ENCODE measurements at places on chromosomes 2 and 18.

DNA sequence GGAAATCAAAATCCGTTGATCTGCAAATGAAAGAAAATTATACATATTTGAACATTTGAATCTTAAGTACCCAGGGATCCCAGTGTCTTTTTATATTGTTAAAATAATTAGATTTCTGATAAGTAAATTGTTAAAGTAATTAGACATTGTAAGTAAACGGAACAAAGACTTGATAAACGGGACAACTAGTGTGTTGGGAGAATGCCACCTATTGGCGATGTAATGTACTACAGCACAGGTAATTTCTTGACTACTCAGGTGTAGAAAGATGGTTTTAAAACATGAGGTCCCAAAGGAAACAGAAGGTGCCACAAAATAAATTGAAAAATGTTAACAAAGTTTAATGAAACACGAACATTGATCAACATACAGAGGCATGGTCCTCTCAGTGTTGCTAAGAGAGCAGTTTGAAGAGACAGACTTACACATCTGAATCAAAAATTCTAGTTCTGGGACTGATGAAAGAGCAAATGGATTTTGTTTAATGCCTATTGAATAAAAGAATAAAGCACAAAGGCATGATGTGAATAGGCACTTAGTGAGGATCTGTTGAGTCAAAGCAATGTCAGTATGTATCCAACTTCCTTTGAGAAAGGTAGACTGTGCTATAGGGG is 103.4 kb upstream of the RASGRP3 start:
- peak; percentile 45 for DNase-seq

DNA sequence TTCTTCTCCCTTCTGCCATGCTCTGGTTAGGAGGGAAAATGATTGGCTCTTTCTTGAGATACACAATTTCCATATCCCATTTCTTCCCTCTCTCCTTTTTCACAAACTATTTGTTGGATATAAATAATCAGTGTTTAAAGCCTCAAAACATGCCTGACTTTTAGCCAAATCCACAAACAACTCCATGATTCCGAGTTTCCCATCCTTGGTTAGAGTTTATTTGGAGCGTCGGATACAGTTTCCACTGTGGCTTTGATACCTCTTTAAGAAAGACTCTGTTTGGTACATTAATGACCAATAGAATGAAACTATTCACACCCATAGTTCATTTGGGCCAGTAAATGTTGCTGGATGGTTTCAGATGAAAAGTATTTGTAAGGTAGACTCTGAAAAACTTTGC is 5.9 kb upstream of the FHL2 start:
- DNase-seq: no peak

DNA sequence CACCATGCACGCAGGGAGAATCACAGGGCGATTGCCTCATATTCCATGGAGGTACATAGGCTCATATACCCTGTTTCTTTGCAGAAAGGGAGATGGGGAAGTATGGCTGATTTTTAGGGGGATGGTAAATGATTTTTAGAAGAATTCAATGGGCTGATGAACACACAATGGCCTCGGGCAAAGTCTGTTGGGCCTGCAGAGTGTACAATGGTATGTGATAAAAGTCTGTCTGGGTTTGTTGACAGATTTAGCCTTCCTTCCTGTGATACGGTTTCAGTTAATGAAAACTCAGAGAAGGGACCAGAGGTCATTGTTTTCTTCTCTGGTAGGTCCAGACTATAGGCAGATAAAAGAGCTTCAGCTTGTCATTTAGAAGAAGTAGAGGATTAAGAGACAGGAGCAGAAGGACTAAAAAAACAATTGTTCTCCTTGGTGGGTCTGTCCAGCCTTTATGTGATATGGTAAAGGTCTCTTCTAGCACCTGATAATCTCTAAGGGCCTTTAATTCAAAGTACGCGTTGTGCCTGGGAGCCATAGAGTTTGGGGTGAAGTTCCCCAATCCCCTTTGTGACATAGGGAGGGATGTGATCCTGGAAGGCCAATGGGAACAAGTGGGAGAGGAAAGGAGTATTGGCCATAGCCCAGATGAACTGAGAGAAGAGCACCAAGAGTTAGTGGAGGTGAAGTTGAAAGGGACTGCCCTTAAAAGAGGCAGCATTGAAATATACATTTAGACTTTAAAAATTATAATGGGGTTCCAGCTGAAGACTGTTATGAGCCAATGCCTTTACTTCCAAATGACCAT is 107.5 kb upstream of the SERPINE2 start:
- no peak for DNase-seq

DNA sequence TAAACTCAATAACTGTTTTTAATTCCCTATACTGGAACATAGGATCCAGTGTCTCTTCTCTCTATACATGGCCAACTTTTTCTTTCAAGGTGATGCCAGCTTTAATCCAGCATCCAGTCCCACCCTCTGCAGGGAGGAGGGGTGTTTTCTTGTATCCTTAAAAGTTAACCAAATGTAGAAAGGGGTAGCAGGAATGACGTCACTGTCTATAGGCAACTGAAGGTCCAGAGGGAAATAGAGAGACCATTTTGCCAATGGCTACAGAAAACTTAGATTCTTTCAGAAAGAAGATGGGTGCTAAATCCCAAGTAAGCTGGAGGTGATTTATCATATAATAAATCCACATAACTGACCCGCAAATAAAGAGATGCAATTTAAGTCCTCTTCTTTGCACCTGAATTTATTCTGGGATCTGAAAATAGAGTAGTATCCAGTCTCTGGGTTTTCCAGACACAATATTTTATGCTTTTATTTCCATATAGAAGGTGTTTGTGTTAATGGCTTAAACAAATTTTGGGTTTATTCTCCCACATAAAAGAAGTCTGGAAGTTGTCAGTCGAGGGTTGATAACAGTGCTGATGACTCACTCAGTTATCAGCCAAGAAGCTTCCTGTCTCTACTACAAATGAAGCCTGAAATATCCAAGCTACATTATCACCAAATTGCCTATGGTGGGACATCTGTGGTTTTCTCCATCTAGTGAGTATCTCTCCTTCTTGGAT is 5.7 kb upstream of the DNER start:
- DNase-seq: no peak

GRCh38 chr2:126513033-126513432 is 142.9 kb upstream of the GYPC start:
- peak; percentile 4 for DNase-seq

GRCh38 chr2:62934517-62934916 is 116.1 kb upstream of the OTX1 start:
- DNase-seq: peak; percentile 68

DNA sequence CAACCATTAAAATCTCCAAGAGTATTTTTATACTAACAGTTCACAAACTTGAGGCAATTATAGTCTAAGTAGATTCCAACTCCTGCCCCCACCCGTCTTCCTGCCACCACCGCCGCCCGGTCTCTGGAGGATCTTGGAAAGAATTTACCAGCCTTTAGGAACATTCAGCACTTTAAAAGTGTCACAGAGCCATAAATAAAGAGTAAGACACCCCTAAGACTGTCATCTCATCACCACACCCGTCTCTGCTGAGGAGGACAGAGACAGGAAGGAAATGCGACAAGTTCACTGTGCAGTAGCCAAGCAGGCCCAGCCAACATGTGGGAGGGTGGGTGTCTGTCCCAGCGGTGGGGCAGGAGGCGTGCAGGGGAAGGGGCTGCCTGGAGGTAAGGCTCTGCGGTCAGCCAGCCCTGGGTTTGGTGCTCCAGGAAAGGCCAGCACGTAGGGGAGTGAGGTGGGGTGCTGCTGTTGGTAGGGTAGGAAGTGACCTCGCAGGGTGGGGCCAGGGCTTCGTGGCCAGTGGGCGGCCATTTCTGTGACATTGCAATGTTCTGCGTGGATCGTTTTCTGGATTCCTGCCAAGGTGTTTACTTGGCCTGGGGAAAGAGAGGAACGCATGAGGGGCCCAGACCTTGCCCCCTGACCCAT is 111.6 kb downstream of the FAM210A start:
- no peak for DNase-seq

DNA sequence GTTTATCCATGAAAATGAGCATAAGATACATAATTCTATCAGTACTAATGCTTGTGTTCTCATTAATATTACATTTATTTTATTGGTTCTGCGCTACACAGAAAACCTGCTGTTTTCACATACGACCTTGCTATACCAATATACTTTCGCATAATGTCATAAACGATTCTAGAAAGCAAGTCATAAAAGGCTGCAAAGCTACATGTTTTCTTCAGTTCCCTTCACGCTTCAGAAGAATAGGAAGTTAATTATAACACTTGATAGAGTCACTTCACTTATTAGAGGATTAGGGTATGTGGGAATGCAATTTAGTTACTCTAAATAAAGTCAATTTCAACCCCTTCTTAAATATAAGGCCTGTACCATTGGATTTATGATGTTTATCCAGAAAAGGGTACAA is 29.0 kb downstream of the PSME4 start:
- no peak for DNase-seq

DNA sequence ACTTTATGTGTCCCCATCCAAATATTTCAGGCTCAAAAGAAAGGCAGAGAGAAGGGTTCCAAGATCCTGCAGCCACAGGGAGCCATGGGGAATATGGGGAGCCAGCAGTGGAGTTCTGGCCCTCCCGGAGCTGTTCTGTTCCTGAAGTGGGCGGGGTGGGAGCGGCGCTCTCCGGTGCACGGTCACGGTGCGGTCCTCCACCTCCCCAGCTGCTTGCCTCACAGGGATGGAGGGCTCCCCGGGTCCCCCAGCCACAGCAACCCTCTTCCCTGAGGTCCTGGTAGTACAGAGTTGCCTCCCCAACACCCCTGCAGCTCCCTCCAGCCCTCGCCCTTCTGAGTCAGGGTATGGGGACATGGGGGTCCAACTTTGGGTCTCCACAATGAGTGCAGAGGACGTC is 26.2 kb upstream of the SNED1 start:
- DNase-seq: no peak

GRCh38 chr2:86790676-86791572 is at the start of gene CD8A:
Gene CD8A, minus strand, starts transcription at chr2:86790913. Its CDS starts 88 bp downstream, at chr2:86790825.
- peak; percentile 30 for DNase-seq

- DNase-seq: no peak
Measured at GRCh38 chr2:28163028-28163427, 229.6 kb upstream of the FOSL2 start.

DNA sequence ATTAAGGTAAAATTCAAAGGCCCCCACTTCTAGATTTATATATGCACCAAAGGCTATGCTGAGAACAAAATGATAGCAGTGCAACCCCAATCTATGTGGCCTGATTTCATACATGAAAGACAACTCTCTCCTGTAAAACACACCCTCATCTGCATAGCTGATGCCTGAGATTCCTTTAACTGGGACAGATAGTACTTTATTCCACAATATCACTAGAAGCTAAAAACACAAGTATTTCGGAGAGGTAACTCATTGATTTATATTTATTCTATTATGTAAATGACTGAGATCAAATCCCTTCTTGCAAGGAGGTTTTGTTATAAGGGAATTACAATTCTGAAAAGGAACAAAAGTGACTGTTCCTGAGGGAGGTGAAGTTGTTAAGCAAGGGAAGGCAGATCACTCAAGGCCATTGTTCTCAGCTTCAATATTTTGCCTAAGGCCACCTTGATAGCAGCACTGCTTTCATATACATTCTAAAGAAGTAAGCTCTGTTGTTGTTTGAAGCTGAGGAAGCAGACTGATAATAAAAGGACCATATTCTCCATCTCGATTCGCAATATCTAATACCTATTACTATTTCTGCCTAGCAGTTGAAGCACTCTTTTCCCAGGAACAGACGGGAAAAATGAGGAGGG is 471.0 kb upstream of the CDH7 start:
- DNase-seq: no peak

GRCh38 chr2:126448611-126449010 is 207.3 kb upstream of the GYPC start:
- DNase-seq: no peak

GRCh38 chr2:73850009-73850408 is 21.2 kb downstream of the STAMBP start:
- no peak for DNase-seq

DNA sequence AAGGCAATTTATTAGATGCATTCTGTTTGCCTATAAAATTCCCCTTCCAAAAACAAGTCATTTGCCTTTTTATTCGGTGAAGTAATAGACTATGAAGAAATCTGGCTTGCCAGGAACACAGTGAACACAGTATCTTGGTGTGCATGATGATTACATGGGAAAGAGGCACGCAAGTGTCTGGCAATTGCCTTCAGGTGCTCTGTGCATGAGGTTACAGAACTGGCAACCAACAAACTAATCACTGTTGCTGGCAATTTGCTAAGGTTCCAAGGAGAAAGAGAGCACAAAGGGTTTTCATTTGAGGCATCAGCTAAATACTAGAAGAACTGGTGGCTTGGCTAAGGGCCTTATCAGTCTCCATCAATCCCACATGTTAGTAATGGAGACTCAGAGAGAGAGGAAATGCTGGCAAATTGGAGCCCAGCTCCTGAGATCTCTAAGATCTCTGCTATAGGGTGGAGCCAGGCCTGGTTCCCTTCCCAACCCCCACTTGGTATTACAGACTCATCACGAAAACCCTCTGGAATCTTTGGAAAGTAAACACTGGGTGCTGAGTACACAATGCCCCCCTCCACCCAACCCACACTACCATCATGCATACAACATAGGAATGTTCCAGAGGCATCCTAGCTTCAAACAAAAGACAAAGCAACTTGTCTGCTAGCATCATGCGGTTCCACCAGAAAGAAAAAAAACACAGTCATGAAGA is 10.4 kb downstream of the RNF152 start:
- no peak for DNase-seq

DNA sequence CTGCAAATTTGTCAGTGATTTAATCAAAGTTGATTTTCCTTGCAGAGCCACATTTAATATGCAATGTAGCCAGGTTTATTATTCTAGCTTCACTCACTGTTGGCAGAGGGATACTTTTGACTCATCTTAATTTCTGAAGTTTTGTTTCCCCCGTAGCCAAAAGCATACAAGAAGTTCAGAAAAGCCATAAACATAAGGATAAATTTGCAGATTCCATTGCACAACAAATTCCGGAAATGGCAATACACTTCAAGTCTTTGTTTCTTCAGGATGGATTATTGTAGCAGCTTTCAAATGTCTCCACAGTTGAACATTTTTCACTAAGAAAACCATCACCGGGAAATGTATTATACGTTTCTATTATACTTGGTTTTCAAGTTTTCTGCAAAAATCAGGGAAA is 88.0 kb upstream of the ZCCHC2 start:
- peak; percentile 22 for DNase-seq

GRCh38 chr2:187075199-187075635 is 226.2 kb upstream of the ZSWIM2 start:
- peak; percentile 11 for DNase-seq

DNA sequence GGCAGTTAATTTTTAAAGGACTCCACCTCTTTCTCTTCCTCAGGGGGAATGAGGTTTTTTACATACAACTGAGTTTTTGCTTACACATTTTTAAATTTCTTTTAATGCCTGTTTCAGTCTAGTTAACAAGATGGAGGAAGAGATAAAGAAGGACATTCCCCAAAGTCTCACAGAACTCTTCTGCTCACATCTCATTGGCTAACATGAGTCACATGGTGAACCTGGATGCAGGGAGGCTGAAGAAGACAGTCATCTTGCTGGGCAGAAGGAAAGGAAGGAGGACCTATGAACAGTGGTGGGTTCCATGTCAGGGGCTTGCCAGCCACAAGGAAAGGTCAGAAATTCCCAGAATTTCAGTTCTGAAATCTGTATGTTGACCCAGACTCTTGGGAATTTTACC is 10.4 kb upstream of the ST8SIA5 start:
- DNase-seq: no peak

DNA sequence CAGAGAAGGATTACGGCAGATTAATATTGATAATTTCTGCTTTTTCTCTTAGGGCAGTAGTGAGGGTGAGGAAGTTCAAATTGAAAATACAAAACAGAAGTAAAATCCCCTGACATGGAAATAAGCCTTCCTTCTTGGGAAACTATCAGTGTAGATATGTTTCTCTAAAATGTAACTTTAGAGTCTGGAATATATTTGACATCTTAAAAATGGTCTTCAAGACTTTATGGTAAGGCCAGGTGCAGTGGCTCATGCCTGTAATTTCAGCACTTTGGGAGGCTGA is 33.0 kb downstream of the INPP5D start:
- no peak for DNase-seq
